ENCODE measurements at places on chromosomes 1 and 21. TPM values are rescaled to one million over a fixed set of nuclear protein-coding genes. Genes with fewer than 3 reads are reported as not detected.

GRCh38 chr1:221759436-221759835 is 17.5 kb upstream of the DUSP10 start:
- DNase-seq, result no peak
- H3K4me3 ChIP-seq, result no peak overlapping the region
- H3K4me1 ChIP-seq, result no peaks in the 10 kb centered on the region
- no peak overlapping the region for H3K27ac ChIP-seq
- H3K36me3 ChIP-seq, result no peaks in the 10 kb centered on the region
- no peaks in the 10 kb centered on the region for H3K27me3 ChIP-seq

GRCh38 chr1:162144853-162145252 is 75.4 kb downstream of the NOS1AP start:
- H3K4me3 ChIP-seq, result no peak overlapping the region
- DNase-seq, result no peak
- H3K27ac ChIP-seq, result no peak overlapping the region
- no peaks in the 10 kb centered on the region for H3K36me3 ChIP-seq

- peaks cover 11% of the 10 kb centered on the region for H3K4me1 ChIP-seq
- DNase-seq, result no peak
- H3K27ac ChIP-seq, result no peak overlapping the region
- H3K27me3 ChIP-seq, result no peaks in the 10 kb centered on the region
- no peaks in the 10 kb centered on the region for H3K36me3 ChIP-seq
- no peak overlapping the region for H3K4me3 ChIP-seq
Measured at GRCh38 chr1:67130673-67131072, 4.1 kb downstream of the C1orf141 start.

GRCh38 chr1:17839641-17840196 is 84.6 kb downstream of the ACTL8 start:
- no peaks in the 10 kb centered on the region for H3K4me1 ChIP-seq
- no peak overlapping the region for H3K27ac ChIP-seq
- no peak overlapping the region for H3K4me3 ChIP-seq
- no peak for DNase-seq
- peaks cover 38% of the 10 kb centered on the region for H3K27me3 ChIP-seq

DNA sequence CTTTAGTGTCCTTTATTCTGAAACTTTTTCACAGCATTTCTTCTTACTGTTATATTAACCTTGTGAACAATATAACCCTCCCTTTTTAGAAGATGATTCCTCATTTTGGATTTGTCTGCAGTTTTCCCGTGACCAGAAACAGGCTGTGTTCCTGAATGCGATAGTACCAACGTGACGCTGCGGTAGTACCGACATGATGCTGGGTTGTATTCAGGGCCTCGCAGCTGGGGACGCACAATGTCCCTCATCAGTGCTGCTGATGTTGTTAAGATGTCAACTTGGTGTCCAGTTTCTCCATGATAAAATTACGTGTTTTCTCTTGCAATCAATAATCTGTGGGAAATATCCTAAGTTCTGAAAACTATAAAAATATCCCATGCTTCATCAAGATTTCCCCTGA is 761.4 kb upstream of the TPTE start:
- no peak overlapping the region for H3K4me3 ChIP-seq
- no peaks in the 10 kb centered on the region for H3K4me1 ChIP-seq
- H3K36me3 ChIP-seq, result no peaks in the 10 kb centered on the region
- no peaks in the 10 kb centered on the region for H3K27me3 ChIP-seq

GRCh38 chr1:54698346-54698745 is 17.3 kb upstream of the TTC4 start:
- no peaks in the 10 kb centered on the region for H3K4me1 ChIP-seq
- no peaks in the 10 kb centered on the region for H3K36me3 ChIP-seq
- H3K4me3 ChIP-seq, result no peak overlapping the region
- H3K27ac ChIP-seq, result no peak overlapping the region
- H3K27me3 ChIP-seq, result no peaks in the 10 kb centered on the region
- DNase-seq, result no peak

DNA sequence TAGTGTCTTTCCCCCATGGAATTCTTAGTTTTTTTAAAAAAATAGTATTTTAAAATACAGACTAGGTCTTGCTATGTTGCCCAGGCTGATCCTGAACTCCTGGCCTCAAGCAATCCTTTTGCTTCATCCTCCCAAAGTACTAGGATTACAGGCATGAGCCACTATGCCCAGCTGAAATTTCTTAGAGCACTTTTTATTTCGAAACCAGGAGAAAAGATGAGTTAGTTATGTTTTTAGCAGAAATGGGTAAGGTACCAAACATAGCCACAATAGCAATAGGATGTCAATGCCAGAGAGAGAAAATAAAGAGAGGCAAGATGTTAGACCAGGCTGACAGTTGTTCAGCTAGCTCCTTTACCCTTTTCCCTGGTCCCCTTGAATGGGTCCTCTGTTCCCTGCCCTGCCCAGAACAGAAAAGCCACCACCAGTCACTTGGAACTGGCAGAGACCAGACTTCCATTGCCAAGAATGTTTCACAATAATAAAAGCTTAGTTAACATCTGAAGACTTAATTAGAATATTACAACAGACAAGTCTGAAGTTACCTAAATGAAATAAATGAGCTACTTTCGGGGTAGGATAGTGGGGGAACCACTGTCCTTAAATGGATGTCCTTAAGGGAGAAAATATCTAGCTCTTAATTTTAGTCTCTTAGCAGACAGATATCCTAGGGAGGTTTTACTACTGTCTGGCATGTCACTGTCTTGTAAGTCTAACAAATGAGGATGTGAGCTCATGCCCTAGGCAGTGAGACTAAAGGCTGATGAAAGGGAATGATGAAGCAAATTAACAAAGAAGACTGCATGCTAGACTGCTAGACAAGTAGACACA is 54.3 kb downstream of the ABL2 start:
- peaks cover 45% of the 10 kb centered on the region for H3K4me1 ChIP-seq
- no peak for DNase-seq
- H3K27me3 ChIP-seq, result no peaks in the 10 kb centered on the region
- peak overlapping the region; percentile 42 for H3K27ac ChIP-seq
- no peak overlapping the region for H3K4me3 ChIP-seq

GRCh38 chr1:238658763-238659162 is 727.6 kb upstream of the CHRM3 start:
- H3K4me1 ChIP-seq, result no peaks in the 10 kb centered on the region
- no peaks in the 10 kb centered on the region for H3K27me3 ChIP-seq
- H3K27ac ChIP-seq, result no peak overlapping the region
- no peak overlapping the region for H3K4me3 ChIP-seq
- no peak for DNase-seq

GRCh38 chr1:234727018-234727940 is 117.3 kb upstream of the IRF2BP2 start:
- peaks cover 57% of the 10 kb centered on the region for H3K4me1 ChIP-seq
- peak; percentile 48 for DNase-seq
- no peak overlapping the region for H3K4me3 ChIP-seq

GRCh38 chr1:201530741-201531531 is 8.0 kb upstream of the NAV1 start:
- no peaks in the 10 kb centered on the region for H3K36me3 ChIP-seq
- DNase-seq, result peak; percentile 96
- H3K27me3 ChIP-seq, result no peaks in the 10 kb centered on the region
- H3K4me1 ChIP-seq, result peaks cover 43% of the 10 kb centered on the region
- H3K27ac ChIP-seq, result peak overlapping the region; percentile 47

GRCh38 chr1:39681999-39682398 is 9.2 kb downstream of the HPCAL4 start:
- H3K36me3 ChIP-seq, result no peaks in the 10 kb centered on the region
- no peak overlapping the region for H3K4me3 ChIP-seq
- H3K27me3 ChIP-seq, result peaks cover 39% of the 10 kb centered on the region
- no peaks in the 10 kb centered on the region for H3K4me1 ChIP-seq
- no peak overlapping the region for H3K27ac ChIP-seq
- DNase-seq, result no peak

- peaks cover 12% of the 10 kb centered on the region for H3K27me3 ChIP-seq
- no peak overlapping the region for H3K4me3 ChIP-seq
- H3K4me1 ChIP-seq, result peaks cover 5% of the 10 kb centered on the region
- DNase-seq, result no peak
- H3K27ac ChIP-seq, result no peak overlapping the region
Measured at GRCh38 chr1:155177918-155178281, 4.3 kb downstream of the TRIM46 start.

GRCh38 chr1:163265547-163265946 is 56.2 kb upstream of the NUF2 start:
- H3K27ac ChIP-seq, result no peak overlapping the region
- H3K27me3 ChIP-seq, result no peaks in the 10 kb centered on the region
- H3K4me3 ChIP-seq, result no peak overlapping the region
- peaks cover 4% of the 10 kb centered on the region for H3K4me1 ChIP-seq
- DNase-seq, result no peak

- H3K4me1 ChIP-seq, result no peaks in the 10 kb centered on the region
- H3K27ac ChIP-seq, result no peak overlapping the region
- DNase-seq, result no peak
- no peaks in the 10 kb centered on the region for H3K27me3 ChIP-seq
- H3K4me3 ChIP-seq, result no peak overlapping the region
Measured at GRCh38 chr1:238642231-238642630, 744.1 kb upstream of the CHRM3 start.

The NUP210L gene
- 0.01 TPM for polyA plus RNA-seq

The TMEM52 gene
- 5.5 TPM for polyA plus RNA-seq

The GPR3 gene
- not detected for polyA plus RNA-seq

The PGLYRP3 gene
- polyA plus RNA-seq, result 0.16 TPM

The FNDC5 gene
- polyA plus RNA-seq, result 0.20 TPM

All from sigmoid colon (tissue), 7 donors.